ENCODE measurements at places on chromosomes 2 and 18.
A peak's percentile ranks its signal among the peaks of the same experiment; 100 is the strongest.

- DNase-seq, result no peak
These were observed 819.3 kb upstream of the LRATD1 start for GRCh38 chr2:13813236-13813635.

GRCh38 chr2:70670202-70670601 is 97.8 kb downstream of the ADD2 start:
- no peak for DNase-seq

GRCh38 chr2:220885593-220885992 is 686.5 kb downstream of the EPHA4 start:
- DNase-seq, result no peak

DNA sequence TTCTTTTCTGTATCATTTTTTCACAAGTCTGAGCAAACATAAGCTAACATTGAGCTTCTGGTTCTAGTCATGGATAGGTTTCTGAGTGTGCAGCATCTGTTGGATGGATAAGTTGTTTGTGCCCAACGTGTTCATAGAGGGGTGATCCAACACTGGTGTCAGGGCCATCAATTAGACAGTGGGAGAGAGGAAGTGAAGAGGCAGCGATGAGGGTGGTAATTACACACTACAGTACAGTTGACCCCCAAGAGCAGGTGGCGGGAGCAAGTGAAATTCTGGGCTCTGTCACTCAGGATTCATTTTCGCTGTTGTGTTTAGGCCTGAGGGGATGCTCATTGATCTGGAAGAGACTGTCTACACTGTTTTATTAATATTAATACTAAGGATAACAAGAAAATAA is 180.0 kb upstream of the CXCR4 start:
- DNase-seq, result no peak

- DNase-seq, result peak; percentile 100
These were observed 615.8 kb upstream of the SYT4 start for GRCh38 chr18:43893001-43893637.

DNA sequence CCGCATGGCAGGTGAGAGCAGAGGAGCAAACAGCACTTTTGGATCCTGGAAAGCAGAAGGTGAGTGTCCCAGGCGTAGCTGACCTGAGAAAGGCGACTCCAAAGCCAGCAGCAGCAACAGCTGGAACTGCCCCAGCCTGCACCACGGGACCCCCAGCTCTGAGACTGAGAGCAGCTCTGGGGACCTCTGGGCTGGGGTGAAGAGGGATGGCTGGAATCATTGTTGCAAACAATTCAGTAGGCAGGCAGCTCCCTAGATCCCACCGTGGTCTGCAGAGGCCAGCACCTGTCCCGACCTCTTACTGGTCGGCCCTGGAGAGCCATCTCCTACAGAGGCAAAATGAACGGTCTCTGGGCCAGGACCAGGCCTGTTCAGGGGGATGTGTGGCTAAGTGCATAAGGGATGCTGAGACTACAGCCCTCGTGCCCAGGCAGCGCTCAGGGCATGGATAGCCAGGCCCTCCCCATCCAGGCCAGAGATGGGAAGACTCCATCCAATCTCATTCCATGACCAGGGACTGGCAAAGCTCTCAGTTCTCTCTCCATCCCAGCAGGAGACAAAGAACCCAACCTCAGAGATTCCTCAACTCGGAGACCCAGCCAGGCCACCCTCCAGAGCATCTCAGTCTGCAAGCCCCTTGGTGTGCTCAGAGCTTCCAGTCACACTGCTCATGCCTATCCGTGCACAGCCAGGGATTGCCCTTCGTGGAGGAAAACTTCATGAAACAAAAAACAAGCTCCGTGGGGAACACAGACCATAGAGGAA is 38.2 kb upstream of the ALPP start:
- DNase-seq, result no peak

DNA sequence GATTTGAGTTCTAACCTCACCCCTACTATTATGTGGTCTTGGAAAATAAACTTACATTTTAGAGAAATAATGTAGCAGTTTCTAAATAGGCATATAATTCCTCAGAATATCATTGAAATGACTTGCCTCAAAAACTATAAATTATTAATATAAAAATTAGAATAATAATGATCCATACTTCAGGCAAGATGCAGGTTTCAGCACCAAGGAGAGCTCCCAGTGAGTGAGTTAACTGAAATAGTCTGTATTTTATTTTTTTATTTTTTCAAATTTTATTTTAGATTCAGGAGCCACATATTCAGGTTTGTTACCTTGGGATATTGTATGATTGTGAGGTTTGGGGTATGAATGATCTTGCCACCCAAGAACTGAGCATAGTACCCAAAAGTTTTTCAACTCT is 472.2 kb upstream of the DCC start:
- peak; percentile 7 for DNase-seq

DNA sequence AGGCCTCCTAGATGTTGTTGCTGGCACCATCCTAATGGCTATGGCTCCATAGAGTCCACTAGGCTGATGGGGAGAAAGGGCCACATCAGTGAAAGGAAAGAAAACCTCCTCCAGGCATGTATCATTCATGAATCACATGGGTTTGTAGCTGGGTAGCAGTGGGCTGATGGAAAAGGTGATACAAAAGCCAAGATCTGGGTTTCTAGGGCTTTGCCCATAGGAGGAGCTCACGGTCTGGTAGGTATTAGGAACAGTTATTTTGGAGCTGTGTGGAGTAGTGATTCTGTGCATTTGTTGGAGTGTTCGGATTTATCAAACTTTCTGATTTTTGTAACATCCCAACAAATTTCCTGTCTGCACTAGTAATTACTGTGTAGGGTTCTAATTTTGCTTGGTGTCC is 259.2 kb downstream of the SLC4A3 start:
- DNase-seq, result peak; percentile 8

GRCh38 chr2:127000937-127001336 is 102.2 kb downstream of the TEX51 start:
- no peak for DNase-seq
